ENCODE measurements at places on chromosomes 12 and 14.

DNA sequence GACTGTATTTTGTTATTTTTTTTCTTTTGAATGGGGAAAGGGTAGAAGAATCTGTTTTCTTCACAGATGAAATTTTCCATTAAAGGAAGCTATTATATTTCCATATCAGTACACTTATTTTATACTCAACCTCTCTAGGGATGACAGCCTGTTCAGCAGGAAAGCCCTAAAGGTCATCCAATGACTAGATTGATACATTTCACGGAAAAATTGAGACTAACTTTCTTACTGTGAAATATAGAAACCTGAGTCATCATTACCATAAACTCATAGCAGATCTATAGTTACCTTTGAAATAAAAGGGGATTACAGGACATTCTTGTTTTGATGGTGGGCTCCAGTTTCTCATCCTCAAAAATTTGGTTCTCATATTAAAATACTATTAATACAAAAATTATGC lies 36.1 kb upstream of the PTCSC3 start:
- DNase-seq, result no peak

DNA sequence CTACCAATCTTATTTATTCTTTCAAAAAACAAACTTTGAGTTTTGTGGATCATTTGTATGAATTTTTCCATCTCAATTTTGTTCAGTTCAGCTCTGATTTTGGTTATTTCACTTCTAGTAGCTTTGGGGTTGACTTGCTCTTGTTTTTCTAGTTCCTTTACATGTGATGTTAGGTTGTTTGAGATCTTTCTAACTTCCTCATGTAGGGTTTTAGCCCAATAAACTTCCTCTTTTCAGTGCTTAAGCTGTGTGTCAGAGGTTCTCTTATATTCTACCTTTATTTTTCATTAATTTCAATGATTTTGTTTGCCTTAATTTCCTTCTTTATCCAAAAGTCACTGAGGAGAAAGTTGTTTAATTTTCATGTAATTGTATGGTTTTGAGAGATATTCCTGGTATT lies 860.4 kb upstream of the FBXO33 start:
- DNase-seq, result no peak

GRCh38 chr12:112794721-112795486 lies 3.4 kb downstream of the RPH3A start:
- peak; percentile 11 for DNase-seq

GRCh38 chr14:72906316-72906715 lies 12.4 kb upstream of the DPF3 start:
- no peak for DNase-seq

DNA sequence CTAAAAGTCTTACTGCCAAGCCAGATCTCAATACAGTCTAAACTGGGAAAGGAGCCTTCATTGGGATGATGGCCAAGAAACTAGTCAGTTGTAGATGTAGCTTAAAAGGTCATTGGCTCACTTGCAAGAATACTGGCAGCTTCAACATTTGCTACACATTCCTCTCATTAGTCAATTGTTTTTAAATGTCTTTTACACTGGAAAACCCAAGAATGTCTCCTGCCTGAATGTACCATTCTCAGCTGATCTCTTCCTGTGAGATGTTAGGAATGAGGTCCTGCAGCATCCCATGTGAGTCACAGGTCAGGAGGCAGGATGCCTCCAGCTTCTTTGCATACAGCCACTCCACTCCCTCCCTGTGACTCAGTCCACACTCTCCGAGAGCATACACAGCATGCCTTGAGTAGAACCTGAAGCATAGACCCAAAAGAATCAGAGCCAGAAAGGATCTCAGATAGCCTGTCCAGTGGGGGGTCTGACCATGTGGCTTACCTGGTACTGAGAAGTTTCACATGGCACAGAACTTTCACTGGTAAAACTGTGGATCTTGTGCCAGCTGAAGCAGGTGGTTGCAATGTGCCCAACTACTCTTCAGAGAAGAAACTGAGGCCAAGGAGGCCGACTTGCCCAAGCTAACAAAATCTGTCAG lies 56.0 kb upstream of the HECTD1 start:
- DNase-seq, result peak; percentile 80

DNA sequence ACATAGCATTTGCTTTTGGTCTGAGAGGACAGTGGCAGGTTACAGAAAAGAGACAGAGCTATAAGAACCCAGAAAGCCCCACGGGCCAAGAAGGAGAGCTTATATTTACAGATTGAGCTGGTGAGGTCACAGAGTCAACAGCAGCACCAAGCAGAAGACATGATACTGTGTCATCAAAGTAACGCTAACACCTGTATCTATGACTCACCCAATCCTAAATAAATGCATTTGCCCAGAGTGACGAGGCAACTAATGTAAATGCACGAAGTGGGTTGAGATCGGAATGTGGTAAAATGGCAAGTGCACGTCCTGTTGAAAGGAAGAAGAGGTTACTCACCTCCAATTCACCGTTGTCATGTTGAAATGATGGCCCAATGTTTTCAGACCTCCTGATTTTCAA lies 6.7 kb upstream of the CD163L1 start:
- no peak for DNase-seq

- DNase-seq, result no peak
Observed at GRCh38 chr12:44816446-44817017, 59.6 kb downstream of the NELL2 start.

GRCh38 chr14:69193721-69194120 lies 2.4 kb downstream of the EXD2 start:
- no peak for DNase-seq

- no peak for DNase-seq
Observed at GRCh38 chr12:94534774-94535509, 75.3 kb upstream of the CEP83 start.

GRCh38 chr12:108616941-108617858 lies 16.5 kb downstream of the SELPLG start:
- DNase-seq, result peak; percentile 96

DNA sequence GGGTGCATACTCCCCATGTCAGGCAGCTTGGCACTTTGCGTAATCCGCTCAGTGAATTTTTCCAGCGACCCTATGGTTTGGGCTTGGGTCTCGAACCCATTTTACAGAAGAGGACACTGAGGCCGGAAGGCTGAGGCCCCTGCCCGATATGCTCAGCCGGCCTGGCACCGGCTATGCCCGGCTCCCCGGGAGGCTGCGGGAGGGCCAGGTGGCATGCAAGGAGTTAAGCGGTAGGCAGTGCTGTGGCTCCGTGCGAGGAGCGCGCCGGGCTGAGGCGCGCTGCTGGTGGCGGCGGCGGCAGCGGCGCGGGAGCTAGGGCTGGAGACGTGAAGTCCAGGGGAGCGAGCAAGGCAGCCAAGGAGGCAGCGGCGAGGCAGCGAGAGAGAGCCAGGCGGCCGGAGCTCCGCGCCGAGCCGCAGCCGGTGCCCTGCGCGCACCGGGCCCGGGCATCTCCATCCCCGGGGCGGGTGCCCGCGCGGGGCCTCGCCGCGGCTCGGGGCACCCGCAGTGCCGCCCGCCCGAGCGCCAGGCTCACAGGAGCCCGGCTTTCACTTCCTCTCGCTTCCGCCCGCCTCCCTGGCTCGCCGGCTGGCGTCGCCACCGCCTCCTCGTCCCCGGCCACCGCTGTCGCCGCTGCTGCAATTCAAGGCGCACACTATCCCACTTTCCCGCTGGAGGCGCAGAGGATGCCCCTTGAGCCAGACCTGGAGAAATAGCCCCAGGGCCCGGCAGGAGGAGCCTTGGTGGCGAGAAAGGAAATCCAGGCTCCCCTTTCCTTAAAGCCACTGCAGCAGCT lies at the start of gene WSCD2:
WSCD2 (plus strand) TSS at position 272 of the 796 bp plus-strand sequence. CDS start 66,545 bp downstream, outside the sequence.
- DNase-seq, result peak; percentile 88

DNA sequence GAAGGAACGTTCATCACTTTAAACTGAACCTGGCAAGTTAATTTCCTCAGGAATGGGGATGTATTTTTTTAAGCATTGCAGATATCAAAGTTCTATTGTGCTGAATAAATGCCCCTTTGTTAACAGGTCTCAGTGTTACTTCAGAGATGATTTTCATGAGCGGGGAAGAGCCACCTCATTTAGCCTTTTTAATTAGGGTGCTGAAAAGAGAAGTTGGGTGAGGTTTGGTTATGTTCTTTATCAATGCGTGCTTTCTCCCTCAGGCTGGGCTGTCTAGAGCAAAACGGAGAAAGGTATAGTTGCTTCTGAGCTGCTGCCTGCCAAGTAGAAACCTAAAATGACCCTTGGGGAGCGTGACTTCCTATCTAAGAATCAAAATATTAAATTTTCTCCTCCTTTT lies 8.0 kb upstream of the HIP1R start:
- DNase-seq, result no peak

DNA sequence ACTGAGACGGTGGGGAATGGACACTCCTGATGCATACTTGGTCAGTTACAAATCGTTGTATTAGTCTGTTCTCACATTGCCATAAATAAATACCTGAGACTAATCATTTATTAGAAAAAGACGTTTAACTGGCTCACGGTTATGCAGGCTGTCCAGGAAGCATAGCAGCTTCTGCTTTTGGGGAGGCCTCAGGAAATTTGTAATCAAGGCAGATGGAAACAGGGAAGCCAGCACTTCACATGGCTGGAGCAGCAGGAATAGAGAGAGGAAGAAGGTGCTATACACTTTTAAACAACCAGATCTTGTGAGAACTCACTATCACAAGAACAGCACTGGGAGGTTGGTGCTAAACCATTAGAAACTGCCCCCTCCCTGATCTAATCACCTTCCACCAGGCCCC lies 418.2 kb downstream of the FLRT2 start:
- DNase-seq, result peak; percentile 54

GRCh38 chr14:68663385-68664076 lies 129.3 kb downstream of the ZFP36L1 start:
- peak; percentile 74 for DNase-seq

- no peak for DNase-seq
Observed at GRCh38 chr12:103802586-103802886, 38.5 kb downstream of the NT5DC3 start.

DNA sequence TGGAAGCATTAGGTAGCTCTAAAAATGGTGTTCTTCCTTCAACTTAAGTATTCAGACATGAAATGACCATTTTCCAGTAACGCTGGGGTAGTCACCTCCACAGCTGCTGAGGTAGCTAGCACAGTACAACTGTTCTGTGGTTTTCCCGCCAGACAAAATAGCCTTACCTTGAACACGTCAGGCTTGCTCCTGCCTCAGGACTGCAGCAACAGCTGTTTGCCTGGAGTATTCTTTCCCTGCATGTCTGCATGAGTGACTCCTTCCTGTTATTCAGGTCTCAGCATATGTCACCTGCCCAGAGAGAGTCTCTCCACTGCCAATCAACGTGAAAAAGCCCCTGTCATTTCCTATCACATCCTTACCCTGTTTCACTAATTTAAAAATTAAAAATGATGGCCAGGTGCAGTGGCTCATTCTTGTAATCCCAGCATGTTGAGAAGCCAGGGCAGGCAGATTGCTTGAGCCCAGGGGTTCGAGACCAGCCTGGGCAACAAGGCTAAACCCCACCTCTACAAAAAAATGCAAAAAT lies 37.9 kb downstream of the WDR89 start:
- no peak for DNase-seq

DNA sequence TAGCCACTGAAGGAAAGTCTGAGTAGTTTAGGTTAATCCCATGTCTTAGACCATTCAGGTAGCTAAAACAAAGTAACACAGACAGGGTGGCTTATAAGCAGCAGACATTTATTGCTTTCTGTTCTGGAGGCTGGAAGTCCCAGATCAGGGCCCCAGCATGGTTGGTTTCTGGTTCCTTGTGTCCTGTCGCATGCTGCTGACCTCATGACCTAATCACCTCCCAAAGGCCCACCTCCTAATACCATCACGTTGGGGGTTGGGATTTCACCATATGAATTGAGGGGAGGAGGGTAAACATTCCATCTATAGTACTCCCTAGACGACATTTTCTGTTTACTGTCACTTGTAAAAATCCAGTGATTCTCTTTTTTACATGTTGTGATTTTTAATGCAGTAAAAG lies 148.6 kb downstream of the FBXL14 start:
- no peak for DNase-seq

GRCh38 chr12:26130728-26131127 lies 5.9 kb upstream of the BHLHE41 start:
- DNase-seq, result peak; percentile 49

GRCh38 chr12:105961821-105962671 lies 176.7 kb downstream of the NUAK1 start:
- DNase-seq, result no peak

DNA sequence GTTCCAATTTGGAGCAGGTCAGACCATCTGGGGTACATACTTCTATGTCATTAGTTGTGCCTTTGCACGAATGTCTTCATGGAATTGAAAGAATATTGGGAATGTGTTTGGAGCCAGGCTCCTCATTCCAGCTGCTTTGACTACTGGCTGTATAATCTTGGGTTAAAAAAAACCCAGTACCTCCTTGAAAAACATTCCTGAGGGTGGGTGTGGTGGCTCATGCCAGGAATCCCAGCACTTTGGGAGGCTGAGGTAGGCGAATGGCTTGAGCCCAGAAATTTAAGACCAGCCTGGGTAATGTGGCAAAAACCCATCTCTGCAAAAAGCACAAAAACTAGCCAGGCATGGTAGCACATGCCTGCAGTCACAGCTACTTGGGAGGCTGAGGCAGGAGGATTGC lies 125.6 kb downstream of the TTC8 start:
- DNase-seq, result no peak

- no peak for DNase-seq
Observed at GRCh38 chr12:89861086-89861485, 152.4 kb upstream of the ATP2B1 start.

Data from suppressor macrophage treated with lipopolysaccharide for 1 hour (primary cell).